ENCODE measurements at places on chromosomes 5 and 9. TPM values are rescaled to one million over a fixed set of nuclear protein-coding genes. Genes with fewer than 3 reads are reported as not detected.

DNA sequence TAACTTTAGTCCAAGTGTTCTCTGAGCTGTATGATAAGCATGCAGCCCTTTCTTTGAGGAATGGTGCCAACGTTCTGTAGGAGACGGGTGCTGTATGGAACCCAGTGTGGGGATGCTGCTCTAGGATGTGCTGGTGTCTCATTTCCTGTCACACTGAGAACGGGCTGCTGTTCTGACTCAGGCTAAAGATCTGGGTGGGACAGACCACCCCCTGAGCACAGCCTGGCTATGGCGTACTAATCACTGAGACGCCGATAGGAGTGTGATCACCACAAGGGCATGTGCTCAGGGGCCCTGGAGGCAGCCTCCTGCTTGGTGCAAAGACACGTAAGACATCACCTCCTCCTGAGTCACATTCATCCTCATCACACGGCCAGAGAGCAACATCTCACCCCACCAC is 240.4 kb downstream of the IRX2 start:
- no peak overlapping the region for H3K4me3 ChIP-seq
- DNase-seq, result no peak
- H3K27me3 ChIP-seq, result no peaks in the 10 kb centered on the region
- H3K36me3 ChIP-seq, result no peaks in the 10 kb centered on the region

Gene SHLD3
- 3.8 TPM for total RNA-seq

- no peaks in the 10 kb centered on the region for H3K27me3 ChIP-seq
- H3K4me1 ChIP-seq, result peaks cover 4% of the 10 kb centered on the region
- H3K36me3 ChIP-seq, result peaks cover 27% of the 10 kb centered on the region
- H3K27ac ChIP-seq, result no peak overlapping the region
- DNase-seq, result no peak
- H3K4me3 ChIP-seq, result no peak overlapping the region
Measured at GRCh38 chr5:6759983-6760382, 46.8 kb downstream of the TENT4A start.

Gene C9orf153
- total RNA-seq, result 0.40 TPM

DNA sequence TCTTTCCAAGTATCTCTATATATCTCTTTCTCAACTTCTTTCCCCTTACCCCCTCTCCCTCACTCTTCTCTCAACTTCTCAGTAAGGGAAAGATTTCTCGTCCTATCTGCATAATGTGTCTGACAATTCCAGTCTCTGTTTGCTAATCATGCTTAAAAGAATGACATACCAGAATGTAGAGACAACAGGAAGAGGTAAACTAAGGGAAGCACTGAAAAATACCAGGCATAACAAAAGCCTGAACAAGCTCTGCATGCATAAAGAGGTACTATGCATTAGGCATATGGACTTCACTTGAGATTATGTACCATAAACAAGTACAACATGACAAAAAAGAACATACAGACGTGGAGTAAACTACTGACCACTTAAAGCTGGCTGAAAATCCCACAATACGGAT is 62.6 kb downstream of the SEMA5A start:
- H3K4me1 ChIP-seq, result peaks cover 45% of the 10 kb centered on the region
- no peak overlapping the region for H3K4me3 ChIP-seq
- H3K27ac ChIP-seq, result no peak overlapping the region
- H3K36me3 ChIP-seq, result peaks cover 21% of the 10 kb centered on the region
